ENCODE measurements at places on chromosomes 16 and 17. TPM values are rescaled to one million over a fixed set of nuclear protein-coding genes. Genes with fewer than 3 reads are reported as not detected.
A peak's percentile ranks its signal among the peaks of the same experiment; 100 is the strongest.

GRCh38 chr17:50424996-50425681, 879 bp upstream of the ACSF2 start:
- no peak for DNase-seq

DNA sequence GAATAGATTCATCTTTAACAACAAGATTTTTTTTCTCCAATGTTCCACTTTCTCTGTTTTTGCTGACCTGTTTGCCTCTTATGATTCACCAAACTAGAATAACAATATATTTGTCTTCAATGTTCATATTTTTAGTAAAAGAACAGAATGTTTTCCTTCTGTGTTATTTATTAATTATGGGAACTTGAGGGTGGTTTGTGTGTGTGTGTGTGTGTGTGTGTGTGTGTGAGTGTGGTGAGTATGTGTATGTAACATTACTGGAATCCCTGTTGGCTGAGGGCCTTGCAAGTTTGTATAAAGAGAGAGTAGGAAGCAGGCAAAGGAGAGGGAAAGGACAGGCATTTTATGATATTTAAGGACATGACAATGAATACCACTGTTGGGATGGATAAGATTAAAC, 13.8 kb downstream of the STXBP4 start:
- DNase-seq = no peak

GRCh38 chr17:48244121-48244711, 136.7 kb downstream of the SNX11 start:
- DNase-seq = no peak

DNA sequence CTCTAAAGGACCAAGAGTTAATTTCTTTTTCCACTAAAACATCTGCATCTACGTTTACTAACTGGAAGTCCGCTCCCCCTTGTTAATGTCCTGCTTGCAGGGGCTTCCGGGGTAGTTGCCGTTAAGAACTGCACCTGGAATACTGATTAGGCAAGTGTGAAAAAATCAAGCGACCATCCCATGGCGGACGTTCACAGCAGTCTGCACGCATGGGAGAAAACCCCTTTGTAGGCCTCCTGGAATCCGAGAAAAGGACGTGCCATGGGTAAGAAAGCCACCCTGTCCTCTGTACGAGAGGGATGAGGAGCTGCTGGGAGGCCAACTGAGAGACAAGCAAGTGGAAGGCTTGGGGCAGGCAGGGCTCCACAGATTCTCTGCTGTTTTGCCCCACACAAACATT, 14.9 kb downstream of the SNN start:
- DNase-seq = no peak

GRCh38 chr16:75653922-75654321, 6.3 kb downstream of the TERF2IP start:
- no peak for DNase-seq

GRCh38 chr17:36703860-36704266, 102.5 kb downstream of the MRM1 start:
- peak; percentile 34 for DNase-seq

DNA sequence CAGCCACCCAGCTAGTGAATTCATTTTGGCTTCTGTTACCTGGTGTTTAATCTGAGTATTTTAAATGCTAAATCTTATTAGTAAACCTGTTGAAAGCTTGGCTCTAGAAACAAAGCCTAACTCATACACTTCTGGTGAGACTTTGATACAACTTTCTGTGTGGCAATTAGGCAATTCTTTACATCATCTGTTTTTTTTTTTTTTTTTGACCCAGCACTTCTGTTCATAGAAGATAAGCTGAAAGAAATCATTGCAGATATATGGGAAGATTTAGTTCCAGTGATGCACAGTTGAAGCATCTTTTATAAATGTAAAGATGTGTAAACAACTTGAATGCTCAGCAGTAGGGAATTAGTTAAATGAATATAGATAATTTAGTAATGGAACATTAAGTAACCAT, 21.7 kb upstream of the ABCC11 start:
- no peak for DNase-seq

GRCh38 chr17:68737761-68738443, 136.7 kb upstream of the FAM20A start:
- no peak for DNase-seq

- DNase-seq = no peak
These were observed 14.9 kb upstream of the TBX21 start for GRCh38 chr17:47717979-47718621.

DNA sequence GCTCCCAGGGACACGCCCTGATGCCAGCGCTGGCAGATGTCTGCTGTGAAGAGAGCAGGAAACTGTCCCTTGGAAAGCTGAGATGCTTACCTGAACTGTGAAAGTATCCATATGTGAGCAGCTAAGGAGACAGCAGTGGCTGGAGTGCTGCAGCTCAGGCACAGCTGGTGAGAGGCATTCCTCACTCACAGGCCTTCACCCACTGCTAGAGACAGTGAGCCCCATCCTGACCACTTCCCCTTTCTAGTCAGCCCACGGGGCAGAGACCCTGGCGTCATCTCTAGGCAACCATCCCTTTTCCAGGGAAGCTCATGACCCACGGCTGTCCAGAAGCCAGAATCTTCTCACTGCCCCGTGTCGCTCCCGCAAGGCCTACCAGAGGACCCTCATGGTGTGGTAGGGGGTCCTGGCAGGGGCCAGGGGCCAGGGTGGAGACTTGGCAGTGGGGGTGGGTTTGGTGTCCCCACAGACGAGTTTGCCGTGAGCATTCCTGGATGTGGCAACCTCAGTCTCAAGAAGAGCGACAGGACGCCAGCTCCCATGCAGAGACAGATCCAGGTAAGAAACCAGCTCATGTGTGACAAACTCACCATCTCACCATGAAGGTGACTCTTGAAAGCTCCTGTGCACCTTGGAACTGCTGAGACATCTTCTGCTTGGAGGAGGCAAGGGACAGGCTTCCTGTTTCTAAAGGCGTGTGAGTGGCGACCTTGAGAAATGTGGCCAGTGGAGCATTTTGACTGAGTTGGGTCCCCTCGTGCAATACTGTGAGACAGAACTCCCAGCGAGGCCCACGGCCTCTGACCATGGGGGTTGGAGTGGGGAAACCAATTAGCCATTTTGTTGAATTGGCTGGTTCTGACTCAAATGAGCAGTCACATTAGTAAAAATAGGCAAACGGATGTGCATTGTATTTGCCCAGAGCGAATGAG, at the start of gene SCIMP:
TSS of gene SCIMP (minus strand) at position 216 of the 932 bp plus-strand sequence. CDS start at position 111, 105 bp downstream.
- DNase-seq = no peak

GRCh38 chr17:16886655-16887322, 85.1 kb downstream of the TNFRSF13B start:
- no peak for DNase-seq

GRCh38 chr17:7644775-7645174, 6.0 kb upstream of the ATP1B2 start:
- no peak for DNase-seq

Gene CCL17
- not detected for total RNA-seq

Gene RAB26
- 1.2 TPM for total RNA-seq

Gene ITGAX
- not detected for total RNA-seq

Gene SLC2A4
- not detected for total RNA-seq

Gene VPS35
- total RNA-seq = 85.3 TPM

Gene C17orf67
- total RNA-seq = 0.50 TPM

Gene OR2C1
- not detected for total RNA-seq

Gene CCL7
- not detected for total RNA-seq

Gene KRT39
- not detected for total RNA-seq

Measured in NCI-H460 (cell line).